ENCODE measurements at places on chromosomes 12 and 14.

- DNase-seq: no peak
These were observed 1945.1 kb upstream of the SEL1L start for GRCh38 chr14:83478741-83479140.

- DNase-seq: no peak
These were observed 65.6 kb downstream of the SYNE2 start for GRCh38 chr14:63918411-63918810.

DNA sequence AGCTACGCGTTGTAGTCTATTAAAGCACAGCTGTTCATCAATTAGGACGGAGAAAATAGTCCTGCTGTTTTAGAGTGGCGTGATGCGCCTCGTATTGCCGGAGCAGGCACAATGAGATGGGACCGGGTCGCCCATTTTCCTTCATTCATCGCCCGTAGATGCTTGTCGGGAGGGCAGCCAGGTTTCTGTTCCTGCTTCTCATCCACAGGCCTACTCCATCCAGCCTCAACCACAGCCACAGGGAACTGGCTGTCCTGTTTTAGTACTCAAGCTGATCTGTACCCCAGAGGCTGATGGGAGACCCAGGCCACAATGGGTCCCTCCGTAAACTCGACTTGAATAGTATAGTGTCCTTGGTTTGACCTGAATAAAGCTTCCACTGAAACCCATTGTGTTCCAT, 264.0 kb downstream of the VRK1 start:
- DNase-seq: no peak

DNA sequence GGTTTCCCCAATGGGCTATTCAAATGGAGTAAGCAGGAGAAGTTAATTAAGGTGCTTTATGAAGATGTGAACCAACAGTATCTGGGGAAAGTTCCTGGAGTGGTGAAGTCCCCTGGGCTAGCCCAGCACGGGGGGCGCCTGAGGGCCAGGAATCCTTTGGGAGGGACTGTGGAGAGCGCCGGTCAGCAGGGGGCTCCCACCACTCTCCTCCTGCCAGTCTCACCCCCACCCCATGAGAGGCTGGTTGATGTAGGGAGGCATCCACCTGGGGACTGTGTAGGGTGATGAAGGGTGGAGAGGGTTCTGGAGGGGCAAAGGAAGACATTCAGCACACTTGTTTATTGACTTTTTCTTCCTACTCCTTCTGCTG, 4.4 kb downstream of the CEBPE start:
- no peak for DNase-seq

DNA sequence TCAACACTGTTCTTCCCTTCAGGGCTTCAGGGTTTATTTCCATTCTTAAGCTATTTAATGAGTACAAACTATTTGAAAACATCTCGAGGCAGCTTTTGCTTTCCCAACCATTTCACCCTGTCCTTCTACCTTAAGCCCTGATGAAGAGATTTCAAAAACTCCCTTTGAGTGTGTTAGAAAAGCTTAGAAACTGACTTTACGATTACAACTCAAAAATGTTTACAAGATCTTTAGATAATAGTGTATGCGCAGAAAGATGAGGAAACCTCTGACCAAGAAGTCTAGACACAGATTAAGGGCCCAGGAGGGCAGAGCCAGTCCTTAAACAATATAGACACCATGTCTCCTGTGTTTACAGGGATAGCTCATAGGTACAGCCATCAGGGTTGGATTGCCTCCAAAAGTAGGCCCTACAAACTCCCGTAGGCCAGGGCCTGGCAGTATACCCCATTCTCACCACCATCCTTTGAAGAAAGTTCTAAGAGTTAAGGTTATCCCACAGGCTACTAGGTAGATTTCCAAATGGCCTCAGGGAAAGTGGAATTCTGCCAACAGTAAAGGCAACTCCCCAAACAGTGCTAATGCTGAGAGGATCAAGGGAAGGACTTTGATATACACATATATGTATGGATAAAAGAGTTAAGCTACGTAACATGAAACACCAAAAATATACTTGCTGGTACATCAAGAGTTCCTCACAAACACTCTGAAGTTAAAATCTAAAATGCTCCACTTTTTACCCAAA, 11.4 kb upstream of the SOS2 start:
- DNase-seq: no peak

DNA sequence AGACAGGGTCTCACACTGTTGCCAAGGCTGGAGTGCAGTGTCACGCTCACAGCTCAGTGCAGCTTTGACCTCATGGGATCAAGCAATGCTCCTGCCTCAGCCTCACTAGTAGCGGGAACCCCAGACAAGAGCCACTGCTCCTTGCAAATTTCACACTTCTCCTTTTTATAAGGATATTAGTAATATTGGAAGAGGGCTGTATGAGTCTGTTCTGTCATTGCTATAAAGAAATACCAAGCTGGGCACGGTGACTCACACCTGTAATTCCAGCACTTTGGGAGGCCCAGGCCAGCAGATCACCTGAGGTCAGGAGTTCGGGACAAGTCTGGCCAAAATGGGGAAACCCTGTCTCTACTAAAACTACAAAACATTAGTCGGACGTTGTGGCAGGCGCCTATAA, 12.9 kb upstream of the ORAI1 start:
- no peak for DNase-seq

DNA sequence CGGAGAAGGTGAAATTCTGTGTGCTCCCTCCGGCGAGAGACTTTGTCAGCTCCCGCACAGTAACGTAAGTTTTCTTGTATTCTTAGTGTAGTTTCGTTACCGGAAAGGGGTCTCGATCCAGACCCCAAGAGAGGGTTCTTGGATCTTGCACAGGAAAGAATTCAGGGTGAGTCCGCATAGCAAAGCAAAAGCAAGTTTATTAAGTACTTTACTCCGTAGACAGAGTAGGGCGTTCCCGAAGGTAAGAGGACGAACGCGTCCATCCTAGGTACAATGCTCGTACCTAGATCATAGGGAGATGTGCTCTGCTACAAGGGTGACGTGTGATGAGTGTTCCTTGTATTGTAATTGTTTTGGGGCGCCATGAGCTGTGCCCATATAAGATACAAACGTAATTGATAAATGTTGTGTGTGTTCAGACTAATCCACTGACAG, 293 bp downstream of the IFI27L1 start:
- no peak for DNase-seq

- no peak for DNase-seq
These were observed 71.5 kb downstream of the PRMT8 start for GRCh38 chr12:3562484-3562883.

- no peak for DNase-seq
These were observed 1546.9 kb upstream of the TMEM132C start for GRCh38 chr12:126719912-126720705.

DNA sequence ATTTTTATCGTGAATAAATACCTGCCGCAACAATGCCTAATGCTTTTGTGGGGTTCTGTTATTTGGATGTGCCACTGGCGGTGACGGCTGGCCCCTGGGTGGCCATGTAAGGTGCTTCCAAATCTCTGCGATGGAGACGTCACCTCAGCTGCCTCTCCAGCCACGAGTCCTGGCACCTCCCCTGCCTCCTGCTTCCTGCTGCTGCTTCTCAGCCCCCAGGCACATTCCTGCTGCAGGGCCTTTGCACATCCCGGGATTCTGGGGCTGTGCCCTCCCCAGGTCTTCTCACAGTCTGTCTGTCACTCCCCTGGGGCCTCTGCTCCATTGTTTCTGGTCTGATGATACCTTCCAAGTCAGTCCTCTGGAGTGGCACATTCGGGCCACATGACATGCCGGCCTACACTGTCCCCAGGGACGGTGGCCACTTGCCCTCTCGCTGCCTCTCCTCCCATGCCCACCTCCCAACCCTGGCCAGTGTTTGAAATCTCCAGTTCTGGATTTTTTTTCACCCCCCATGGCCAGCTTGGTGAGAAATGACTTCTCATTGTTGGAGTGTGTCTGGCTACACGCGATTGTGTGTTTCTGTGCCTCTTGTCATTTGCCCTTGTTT, 151.8 kb downstream of the KIF26A start:
- no peak for DNase-seq
